ENCODE measurements at places on chromosomes 1 and 21.

DNA sequence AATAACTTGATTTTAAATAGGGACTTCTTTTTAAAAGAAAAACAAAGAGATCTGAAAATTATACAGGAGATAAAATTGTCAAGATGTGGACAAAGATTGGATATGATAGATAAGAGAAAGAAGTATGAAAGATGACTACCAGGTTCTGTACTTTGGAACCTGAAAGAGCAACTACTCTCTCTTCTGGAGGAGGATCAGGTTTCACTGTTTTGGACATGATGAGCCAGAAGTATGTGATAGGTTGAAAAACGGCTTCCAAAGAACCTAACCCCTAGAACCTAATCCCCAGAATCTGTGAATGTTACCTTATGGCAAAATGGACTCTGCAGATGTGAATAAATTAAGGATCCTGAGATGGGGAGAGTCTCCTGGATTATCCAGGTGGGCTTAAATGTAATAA is 26.2 kb downstream of the RSBN1 start:
- DNase-seq: no peak

- DNase-seq: no peak
Measured at GRCh38 chr1:198206292-198206691, 49.5 kb downstream of the NEK7 start.

- no peak for DNase-seq
Measured at GRCh38 chr1:107450899-107451664, 310.2 kb downstream of the NTNG1 start.

GRCh38 chr1:154442006-154442740 is 37.0 kb downstream of the IL6R start:
- no peak for DNase-seq

DNA sequence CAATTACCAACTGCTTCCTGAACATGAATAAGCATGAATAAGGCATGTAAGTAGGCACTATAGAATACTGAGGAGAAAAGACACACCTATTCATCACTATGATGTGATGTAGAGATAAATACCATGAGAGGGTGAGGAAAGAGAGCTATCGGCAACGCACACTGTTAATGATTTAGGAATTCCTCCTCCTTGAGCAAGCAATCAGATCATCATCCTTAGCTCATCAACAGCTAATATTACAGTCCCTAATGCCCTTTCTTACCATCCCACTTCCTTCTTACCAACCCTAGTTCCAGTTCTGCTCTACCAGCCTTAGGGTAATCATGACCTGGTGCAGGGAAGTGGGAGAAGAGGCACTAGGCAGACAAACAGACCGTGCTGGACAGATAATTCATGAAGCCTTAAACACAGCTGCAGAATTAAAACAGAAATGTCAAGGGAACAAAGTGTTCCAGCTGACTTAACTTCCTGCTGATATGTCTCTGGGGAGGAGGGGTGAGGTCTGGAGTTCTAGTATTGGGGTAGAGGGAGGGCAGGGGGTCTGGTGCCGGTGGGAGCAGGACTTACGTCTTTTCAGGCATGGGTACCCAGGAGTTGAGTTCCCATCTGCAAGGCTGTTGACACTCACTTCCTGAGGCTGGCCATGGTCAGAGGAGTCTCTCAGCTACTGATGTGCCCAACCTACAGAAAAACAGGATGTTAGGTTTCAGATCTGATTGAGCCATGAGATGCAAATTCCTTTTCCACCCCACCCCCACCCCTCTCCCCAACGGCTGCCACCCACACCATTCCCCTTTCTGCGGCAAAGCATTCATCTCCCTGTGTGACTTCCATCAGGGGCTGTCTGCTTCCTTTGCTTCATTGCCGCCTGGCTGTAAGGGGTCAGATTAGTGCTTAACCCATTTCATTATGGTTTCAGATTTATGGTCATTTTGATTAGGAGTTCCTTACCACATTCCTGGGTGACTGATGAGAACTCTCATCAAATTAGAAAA is 12.6 kb upstream of the RCSD1 start:
- no peak for DNase-seq

GRCh38 chr1:222465211-222466041 is 82.5 kb downstream of the HHIPL2 start:
- peak; percentile 53 for DNase-seq

DNA sequence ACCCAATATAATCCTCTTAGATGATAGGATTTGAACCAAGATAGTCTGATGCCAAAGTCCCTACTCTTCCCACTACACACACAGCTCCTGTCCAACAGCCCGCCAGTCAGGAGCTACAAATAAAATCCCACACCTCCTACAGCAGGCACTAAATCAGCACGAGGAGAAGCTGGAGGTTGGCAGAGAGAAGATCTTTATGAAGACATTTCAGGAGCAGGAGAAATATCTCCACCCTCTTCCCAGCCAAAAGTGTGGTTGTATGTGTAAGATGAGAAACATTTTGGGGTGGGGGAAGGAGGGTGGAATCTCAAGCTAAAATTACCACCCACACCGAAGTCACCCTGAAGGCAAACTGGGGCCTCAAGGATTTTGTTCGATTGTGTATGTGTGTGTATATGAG is 54.5 kb downstream of the PLXNA2 start:
- no peak for DNase-seq

- no peak for DNase-seq
Measured at GRCh38 chr1:180935326-180936109, 22.8 kb downstream of the KIAA1614 start.

DNA sequence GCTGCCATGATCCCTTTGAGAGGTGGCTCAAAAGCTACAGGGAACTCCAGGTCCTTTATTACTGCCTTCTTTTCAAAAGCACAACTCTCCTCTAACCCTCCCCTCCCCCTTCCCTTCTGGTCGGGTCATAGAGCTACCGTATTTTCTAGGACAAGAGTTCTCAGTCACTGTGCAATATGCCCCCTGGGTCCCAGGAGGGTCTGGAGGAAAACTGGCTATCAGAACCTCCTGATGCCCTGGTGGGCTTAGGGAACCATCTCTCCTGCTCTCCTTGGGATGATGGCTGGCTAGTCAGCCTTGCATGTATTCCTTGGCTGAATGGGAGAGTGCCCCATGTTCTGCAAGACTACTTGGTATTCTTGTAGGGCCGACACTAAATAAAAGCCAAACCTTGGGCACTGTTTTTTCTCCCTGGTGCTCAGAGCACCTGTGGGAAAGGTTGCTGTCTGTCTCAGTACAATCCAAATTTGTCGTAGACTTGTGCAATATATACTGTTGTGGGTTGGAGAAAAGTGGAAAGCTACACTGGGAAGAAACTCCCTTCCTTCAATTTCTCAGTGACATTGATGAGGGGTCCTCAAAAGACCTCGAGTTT is 3.1 kb downstream of the BTG2 start:
- no peak for DNase-seq

DNA sequence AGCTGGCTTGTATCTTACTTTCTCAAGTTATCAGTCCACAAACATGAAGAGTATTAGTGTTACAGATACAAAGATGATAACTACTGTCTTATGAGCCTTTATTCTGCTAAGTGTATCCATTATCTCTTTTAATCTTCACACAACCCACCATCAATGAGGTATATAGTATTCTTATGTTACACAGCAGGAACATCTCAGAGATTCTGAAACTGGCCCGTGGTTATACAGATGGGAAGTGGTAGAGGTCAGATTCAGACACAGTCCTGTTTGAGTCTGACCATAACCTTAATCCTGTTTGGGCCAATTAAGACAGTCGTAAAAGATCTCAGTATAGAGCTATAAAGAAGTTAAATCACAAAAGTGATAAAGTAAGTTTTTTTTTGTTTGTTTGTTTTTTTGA is 5.1 kb upstream of the TMEM269 start:
- DNase-seq: no peak

DNA sequence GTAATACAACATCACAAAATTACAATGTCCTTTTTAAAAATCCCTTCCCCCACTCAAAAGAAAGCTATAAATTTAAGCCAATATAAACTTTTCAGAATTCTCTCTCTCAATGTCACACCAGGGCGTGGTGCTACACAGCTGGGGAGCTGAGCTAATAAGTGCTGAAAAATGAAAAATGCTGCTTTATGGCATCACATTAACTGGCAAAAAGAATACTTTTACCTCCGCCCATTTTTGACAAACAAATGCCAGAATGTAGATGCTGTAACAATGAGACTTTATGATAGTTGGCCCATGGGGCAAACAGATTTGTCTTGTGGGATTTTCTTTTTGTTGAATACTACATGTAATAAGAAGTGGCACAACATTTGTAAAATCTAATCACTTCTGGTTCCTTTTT is 12.7 kb upstream of the LYPLAL1 start:
- no peak for DNase-seq

DNA sequence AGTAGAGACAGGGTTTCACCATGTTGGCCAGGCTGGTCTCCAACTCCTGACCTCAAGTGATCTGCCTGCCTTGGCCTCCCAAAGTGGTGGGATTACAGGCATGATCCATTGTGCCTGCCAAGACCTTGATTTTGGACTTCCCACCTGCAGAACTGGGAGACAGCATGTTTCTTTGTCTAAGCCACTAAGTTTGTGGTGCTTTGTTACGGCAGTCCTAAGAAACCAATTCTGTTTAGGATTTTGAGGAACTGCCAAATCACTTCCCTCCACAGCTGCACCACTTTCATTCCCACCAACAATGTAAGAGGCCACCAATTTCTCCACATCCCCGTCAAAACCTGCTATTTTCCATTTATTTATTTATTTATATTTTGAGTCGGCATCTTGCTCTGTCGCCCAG is 46.1 kb downstream of the CHAF1B start:
- no peak for DNase-seq

DNA sequence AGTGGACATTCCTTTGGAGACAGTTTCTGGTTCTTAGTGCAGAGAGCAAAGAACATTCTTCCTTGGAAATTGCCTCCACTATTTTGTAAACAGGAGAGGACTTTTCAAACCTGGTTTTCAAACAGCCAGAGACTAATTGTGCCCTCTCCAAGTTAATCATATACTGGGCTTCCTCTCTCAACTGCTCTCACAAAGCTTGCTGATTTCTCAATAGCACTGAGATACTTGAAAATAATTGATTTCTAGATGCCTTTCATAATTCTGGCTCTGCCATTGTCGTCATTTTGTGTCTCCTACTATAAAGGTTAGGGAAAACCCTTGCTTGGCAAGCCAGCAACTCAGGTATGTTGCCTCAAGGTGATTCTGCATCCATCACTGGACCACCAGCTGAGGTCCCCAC is 56.0 kb downstream of the KCNJ15 start:
- DNase-seq: no peak

DNA sequence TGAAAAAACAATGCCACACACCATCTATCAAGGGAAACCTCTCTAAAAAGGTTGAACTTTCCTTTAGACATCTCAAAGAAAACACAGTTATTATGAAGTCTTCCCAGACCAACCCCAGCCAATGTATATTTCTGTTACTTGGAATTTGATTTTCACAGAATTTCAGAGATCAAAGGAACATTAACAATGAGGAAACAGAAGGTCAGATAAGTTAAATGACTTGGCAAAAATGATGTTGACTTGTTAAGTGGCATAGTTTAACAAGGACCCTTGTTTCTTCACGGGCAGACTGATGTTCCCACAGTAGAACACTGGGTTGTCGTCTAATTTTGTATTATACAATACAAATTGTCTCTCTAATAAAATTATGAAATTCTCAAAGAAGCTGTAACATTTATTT is 29.0 kb downstream of the NME7 start:
- DNase-seq: no peak

- no peak for DNase-seq
Measured at GRCh38 chr1:94955767-94956632, 29.1 kb upstream of the CNN3 start.

GRCh38 chr1:114585231-114585630 is 3.8 kb upstream of the BCAS2 start:
- DNase-seq: no peak

GRCh38 chr1:158037866-158038359 is 44.5 kb downstream of the KIRREL1 start:
- no peak for DNase-seq

- DNase-seq: no peak
Measured at GRCh38 chr1:230301822-230302221, 124.3 kb downstream of the PGBD5 start.

GRCh38 chr1:4327142-4327541 is 327.3 kb upstream of the AJAP1 start:
- DNase-seq: no peak

DNA sequence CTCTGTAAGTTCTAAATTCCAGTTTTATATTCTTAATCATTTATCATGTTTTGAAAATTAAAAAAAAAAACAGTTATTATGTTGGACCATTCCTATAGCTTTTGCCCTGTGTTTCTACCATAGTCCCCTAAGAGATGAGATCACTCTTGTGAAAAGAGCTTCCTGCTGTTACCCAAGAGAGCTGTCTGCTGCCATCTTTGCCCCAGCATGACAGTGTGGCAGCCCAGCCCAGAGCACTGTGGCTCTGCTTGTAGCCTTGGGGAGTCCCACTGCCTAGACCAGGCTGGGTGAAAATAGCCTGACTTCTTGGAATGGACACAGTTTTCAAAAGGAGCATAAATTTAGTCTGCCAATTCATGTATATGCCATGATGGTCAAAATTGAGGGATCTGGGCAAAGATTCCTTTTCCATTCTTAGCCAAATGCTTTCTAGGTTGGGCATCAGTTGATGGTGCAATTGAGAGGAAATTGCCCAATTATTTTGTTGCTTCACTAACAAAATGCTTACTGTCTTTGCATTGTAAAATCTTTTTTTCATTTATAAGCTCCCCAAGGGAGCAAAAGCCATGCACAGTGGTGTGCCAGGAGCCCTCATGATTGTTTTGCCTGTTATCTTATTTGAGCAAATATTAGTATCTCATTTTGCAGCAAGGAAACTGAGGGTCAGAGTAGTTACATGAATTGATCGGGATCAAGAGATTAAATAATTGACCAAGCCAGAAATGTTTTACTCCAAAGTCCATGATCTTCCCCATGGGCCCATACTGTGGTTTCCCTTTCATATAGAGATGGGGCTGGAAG is 72.8 kb downstream of the ETS2 start:
- no peak for DNase-seq

DNA sequence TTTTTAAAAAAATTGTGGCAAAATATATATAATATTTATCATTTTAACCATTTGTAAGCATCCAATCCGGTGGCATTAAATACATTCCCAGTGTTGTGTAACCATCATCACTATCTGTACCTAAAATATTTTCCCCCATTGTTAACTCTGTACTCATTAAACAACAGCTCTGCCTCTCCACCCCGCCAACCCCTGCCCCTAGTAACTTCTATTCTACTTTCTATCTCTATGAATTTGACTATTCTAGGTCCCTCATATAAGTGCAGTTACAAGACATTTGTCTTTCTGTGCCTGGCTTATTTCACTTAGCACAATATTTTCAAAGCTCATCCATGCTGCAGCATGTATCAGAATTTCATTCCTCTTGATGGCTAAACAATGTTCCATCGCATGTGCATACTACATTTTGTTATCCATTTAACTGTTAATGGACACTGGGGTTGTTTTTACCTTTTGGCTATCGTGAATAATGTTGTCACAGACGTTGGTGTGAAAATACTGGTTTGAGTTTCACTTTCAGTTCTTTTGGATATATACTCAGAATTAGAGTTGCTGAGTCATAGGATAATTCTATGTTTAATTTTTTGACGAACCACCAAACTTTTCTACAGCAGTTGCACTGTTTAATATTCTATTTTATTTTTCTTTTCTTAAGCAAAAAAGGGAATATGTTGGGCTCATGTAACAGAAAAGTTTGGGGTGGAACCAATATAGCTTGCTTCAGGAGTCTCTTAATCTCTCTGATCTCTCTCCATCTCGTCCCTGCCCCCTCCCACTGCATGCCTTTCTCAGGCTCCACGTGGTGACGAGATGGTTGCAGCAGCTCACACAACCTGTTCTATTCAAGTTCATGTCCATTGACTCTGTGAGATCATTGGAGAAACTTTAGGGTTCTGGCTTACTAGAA is 25.2 kb upstream of the RCAN1 start:
- no peak for DNase-seq

Measured in stimulated activated CD8-positive, alpha-beta memory T cell treated with anti-CD3 and anti-CD28 coated beads, Interleukin-7, amount 100 ng/mL, for 1 hour (primary cell).